ENCODE measurements at places on chromosomes 5 and 9.

DNA sequence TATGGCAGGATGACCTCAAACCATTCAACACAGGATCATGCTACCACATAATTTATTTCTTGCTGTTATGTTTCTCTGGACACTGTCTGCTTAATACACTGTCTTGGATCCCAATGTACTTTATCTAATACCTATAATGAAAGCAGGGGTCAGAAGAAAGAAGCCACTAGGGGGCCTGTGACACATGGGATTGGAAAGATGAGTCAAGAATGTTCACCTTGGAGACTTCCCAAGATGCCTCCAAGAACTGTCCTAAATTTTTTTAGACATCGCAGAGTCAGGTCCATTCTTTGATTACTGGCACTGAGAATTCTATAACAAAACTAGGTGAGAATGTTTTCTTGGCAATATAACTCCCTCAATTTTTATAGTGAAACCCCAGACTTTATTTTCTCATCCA lies 305.8 kb upstream of the SMARCA2 start:
- DNase-seq: no peak

DNA sequence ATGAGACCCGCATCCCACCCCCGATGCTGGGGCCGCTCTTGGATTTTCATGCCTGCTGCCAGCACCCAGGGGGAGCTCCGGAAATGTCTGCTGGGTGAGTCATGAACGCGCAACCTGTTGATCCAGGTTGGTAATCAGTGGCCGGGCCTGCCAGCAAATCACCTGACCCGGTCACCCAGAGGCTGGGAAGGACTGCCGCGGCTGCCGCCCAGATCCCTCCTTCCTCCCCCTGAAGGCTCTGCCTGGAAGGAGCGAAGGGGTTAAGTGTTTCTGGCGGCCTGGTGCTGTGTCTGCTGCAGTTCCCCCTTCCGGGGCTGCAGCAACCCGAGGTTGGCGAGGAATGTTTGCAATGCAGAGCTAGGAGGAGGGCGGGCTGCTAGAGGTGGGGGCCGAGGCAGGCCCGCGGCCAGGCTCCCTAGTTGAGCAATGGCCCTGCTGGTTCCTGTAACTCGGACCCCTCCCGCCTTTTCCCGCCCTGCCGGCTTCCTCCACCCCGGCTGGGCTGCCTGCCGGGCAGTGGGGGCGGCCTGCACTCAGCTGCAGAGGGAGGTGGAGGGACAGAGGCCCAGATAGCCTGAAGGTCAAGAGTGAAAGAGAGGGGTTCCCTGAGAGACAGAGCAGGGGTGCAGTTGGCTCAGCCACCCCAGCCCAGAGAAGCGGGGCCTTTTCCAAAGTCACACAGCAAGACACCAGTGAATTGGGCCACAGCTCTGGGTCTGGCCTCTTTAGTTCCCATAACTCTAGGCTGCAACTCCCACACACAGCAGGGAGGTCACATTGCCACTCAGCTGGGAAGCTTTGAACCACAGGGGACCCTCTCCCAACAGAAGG lies 156.3 kb upstream of the IER5L start:
- DNase-seq: peak; percentile 49

- no peak for DNase-seq
Observed at GRCh38 chr9:135980926-135981630, 19.9 kb upstream of the UBAC1 start.

- DNase-seq: no peak
Observed at GRCh38 chr5:1255081-1255561, 29.9 kb downstream of the SLC6A18 start.

DNA sequence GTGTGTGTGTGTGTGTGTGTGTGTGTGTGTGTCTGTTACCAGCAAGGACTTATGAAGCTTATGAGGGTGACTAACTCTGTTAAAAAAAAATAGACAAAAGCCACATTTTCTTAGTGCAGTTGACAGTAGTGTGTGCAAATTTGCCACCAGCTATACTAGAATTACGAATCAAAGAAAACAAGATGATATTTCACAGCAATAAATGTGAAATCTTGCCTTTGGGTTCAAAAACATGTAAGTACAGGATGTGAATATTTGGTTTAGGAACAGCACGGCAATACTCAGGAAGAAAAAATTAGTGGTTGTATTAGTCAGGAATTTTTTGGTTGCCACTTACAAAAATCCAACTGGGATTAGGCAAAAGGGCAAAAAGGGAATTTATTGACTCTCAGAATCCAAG lies 117.4 kb downstream of the NPR3 start:
- DNase-seq: no peak

GRCh38 chr5:63686938-63687337 lies 275.3 kb downstream of the HTR1A start:
- no peak for DNase-seq

DNA sequence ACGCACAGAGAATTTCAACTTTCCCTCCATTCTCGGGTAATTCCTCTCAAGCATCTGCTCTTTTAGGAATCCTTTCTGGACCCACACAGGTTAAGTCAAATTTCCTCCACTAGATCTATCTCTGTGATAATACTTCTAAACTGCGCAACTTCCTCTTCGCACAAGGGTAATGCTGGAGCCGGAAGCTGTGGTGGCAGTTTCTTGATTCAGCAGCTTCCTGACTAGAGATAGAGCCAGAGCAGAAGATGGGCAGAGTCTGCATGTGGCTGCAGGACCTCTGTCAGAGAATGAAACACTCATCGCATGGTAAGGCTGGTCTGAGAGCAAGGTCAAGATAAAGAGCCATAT lies 11.1 kb upstream of the CDC42SE2 start:
- peak; percentile 30 for DNase-seq

DNA sequence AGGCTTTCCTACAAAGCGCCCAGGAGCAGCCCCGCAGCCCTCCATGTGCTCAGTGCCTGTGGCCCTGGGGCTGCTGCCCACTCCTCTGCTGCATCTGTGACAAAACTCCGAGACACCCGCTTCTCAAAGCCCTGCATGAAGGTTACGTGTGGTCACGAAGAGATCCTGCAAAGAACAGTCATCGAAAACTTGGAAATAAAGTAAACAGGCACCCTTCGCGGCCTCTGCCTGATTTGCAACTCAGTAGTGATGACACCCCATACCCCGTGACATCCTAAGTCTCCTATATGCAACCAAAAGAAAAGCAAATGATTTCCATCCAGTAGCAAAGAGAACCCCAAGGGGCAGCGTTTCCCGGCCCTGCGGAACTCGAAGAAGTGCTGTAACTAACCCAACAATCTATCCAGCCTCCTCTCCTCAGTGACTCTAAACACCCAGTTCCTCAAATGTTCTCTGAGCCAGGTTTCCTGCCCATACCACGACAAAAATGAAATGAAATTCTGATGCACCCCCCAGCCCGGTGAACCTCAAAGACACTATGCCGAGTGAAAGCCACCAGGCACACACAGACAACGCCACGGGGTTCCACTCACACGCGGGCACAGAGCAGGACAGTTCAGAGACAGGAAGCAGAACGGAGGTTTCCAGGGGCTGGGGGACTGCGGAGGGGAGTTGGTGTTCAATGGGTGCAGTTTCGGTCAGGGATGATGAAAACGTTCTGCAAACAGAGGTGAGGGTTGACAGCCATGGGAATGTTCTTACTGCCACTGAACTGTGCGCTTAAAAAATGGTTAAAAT lies 19.0 kb downstream of the NACC2 start:
- no peak for DNase-seq

GRCh38 chr9:14186096-14186495 lies 127.8 kb downstream of the NFIB start:
- DNase-seq: no peak

GRCh38 chr5:93894601-93895354 lies 153.4 kb upstream of the POU5F2 start:
- peak; percentile 21 for DNase-seq

DNA sequence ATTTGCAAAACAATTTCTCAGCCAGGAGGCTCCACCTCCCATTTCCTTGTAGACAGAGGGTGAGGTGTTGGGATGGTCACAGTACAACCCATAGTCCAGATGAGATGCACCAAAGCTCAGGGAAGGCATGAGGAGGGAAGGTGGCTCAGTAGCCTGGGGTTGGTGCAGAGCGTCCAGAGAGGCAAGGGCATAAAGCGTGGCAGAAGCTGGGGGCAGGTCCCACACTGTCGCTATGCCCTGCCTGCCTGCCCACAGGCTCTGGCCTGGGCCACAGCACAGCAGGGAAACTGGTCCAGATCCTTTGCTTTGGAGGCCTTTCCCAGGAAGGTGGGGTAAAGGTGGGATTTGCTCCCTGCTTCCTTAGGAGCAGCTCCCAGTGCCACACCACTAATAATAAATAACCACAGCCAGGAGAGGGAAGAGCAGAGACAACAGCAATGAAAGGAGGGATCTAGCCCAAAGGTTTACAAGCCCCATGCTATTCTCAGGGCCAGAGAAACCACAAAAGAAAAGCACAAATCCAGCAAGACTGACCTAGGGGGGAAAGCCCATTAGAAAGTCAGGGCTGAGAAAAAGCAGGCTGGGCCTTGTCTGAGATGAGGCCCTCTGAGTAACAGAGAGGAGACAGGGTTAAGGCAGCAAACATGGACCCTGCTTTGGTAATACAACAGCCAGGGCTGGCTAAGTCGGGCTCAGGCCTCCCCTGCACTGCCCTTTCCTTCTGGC lies 27.2 kb downstream of the PCDHGC5 start:
- no peak for DNase-seq

DNA sequence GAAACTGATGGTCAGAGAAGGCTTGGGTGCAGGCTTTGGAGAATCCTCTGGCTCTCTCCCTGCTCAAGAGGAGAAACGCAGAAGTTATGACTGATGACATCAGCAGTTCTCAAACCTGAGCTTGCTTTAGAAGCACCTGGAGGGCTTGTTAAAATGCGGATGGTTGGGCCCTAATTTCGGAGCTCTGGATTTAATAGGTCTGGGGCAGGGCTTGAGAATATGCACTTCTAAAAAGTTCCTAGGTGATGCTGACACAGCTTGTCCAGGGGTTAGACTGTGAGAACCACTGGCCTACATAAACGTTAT lies 26.4 kb downstream of the TBC1D2 start:
- no peak for DNase-seq

- no peak for DNase-seq
Observed at GRCh38 chr5:37938076-37938852, 98.4 kb upstream of the GDNF start.

- DNase-seq: no peak
Observed at GRCh38 chr9:126337729-126338372, 11.2 kb downstream of the MVB12B start.

DNA sequence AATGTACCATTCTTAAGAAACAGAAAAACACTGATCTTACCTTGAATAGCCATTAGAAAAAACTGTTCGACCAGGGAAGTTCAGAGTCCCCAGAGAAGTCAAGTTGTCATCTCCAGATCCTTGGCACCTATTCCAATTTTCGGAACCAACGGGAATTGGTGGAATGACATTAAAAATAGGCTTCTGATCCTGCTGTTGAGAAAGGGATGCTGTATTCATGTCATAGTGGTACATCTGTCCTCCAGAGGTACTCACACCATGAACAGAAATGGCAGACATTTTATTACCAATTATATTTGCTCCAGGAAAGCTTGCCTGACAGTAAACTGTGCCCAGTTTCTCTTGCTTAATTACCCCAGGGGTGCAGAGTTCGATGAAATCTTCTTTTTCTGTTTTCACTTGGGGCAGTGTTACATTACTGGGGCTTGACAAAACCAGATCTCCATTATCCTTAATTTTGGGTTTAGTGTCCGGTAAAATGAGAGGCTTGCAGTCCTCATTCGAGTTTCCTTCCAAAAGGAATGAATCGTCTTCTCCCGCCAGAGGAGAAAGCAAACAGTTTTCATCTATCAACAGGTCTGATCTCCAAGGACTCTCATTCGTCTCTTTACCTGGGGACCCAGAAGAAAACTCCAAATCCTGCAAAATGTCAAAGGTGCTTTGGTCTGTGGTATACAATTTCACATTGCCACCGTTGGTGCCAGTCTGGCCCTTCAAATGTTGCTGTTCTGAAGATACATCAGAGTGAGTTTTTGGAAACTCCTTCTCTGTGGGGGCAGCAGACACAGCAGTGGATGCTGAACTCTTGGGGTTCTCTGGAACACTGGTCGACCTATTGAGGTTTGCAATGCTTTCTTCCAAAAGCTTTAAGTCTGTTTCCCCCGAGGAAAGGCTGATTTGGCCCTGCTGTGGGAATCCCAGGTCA lies 3.6 kb downstream of the NR3C1 start:
- no peak for DNase-seq

- DNase-seq: no peak
Observed at GRCh38 chr5:178334861-178335260, 102.3 kb upstream of the PHYKPL start.

DNA sequence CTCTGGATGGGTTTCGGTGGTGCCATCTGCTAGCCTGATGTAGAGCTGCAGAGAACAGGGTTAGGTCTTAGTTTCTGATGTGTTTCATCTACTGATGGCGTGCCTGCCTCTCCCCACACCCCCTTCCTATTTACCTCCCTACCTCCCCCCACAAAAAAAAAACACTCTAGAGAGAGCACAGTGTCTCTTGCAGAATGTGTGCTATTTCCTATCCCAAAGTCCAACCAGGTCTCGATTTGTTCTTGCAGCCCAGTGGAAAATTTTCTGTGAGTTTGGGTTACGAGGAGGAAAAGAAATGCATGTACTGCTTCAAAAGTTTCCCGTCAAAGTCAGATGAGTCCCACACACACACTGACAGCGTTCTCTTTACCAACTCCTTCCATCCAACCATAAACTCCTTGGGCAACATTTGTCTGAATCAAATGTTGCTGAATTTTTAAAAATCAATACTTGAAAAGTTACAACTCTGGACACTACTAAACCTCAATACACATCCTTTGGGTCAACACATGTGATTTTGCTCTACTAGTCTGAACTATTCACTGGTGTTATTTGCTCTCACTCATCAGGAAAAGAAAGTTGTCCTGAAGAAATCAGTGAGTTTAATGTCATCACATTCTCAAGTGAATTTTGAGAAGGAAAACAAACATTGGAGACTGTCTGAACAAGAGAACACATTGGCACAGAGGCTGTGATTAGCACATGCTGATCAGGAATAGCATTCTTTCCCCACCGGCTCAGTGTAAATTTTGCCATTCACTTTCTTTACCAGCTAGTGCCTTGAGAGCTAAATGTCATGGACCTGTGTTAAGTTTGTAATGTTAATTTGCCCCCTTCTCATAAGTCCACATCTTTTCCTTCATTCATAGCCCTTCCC lies 84.1 kb downstream of the MAMDC2 start:
- no peak for DNase-seq

- peak; percentile 34 for DNase-seq
Observed at GRCh38 chr9:79570448-79571308, 1.1 kb upstream of the TLE4 start.

DNA sequence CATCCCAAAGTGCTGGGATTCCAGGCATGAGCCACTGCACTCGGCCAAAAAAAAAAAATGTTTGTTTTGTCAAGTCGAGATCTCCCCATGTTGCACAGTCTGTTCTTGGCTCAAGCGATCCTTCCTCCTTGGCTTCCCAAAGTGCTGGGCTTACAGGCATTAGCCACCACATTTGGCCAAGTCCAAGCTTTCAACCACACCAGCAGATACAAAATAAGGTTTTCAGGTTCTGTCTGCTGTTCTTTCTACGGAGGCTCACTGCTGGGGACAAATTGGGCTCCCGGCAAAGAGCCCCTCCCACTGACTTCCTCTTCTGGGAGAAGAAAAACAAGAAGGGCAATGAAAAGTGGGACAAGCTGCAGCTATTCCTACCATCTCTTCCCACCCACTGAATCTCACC lies 37.6 kb upstream of the GGTA1 start:
- no peak for DNase-seq
